Left lobe of liver (tissue), 2 donors: ENCODE measurements at places on chromosomes 16 and 17. TPM values are rescaled to one million over a fixed set of nuclear protein-coding genes. Genes with fewer than 3 reads are reported as not detected.

- DNase-seq = no peak
These were observed 1.8 kb downstream of the CACNG4 start for GRCh38 chr17:66966298-66966697.

GRCh38 chr16:50069060-50069459, 3.3 kb downstream of the HEATR3 start:
- no peak for DNase-seq

DNA sequence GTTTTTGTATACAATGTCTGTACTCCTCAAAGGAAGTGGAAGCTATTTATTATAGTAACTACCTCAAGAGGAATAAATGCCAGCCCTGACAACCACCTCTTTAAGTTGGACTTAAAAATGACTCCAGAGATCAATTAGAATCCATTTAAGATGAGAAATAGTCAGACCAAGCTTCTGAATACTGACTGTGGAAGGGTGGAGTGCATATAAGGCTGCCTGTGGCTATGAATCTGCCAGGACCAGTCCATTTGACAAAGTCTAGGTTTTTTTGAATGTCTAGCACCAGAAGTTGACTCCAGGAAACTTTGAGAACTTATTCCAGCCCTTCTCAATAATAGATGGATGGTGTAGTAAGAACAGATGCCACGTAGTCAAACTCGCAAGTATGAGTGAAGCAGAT, 15.0 kb downstream of the OGFOD1 start:
- no peak for DNase-seq

GRCh38 chr16:62597875-62598274, 561.6 kb upstream of the CDH8 start:
- DNase-seq = no peak

DNA sequence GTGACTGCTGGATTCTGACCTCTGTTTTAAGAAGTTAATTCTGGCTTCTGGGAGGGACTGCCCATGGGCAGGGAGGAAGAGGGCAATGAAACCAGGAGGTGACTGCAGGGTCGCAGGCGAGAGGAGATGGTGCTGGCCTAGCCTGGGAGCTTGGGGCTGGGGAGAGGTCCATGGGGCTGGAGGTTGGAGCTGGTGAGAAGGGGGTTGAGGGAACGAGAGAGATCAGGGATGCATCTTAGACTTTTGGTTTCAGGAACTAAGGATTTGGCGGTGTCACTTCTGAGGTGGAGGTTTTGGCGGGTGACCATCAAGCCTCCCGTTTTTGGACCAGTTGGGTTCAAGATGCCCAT, 64.6 kb downstream of the NKD1 start:
- DNase-seq = no peak

GRCh38 chr17:72984926-72985325, 107.6 kb downstream of the SLC39A11 start:
- no peak for DNase-seq

GRCh38 chr17:40150276-40150675, 9.9 kb downstream of the CASC3 start:
- DNase-seq = no peak

GRCh38 chr16:86245351-86245750, 265.0 kb upstream of the FOXF1 start:
- no peak for DNase-seq

DNA sequence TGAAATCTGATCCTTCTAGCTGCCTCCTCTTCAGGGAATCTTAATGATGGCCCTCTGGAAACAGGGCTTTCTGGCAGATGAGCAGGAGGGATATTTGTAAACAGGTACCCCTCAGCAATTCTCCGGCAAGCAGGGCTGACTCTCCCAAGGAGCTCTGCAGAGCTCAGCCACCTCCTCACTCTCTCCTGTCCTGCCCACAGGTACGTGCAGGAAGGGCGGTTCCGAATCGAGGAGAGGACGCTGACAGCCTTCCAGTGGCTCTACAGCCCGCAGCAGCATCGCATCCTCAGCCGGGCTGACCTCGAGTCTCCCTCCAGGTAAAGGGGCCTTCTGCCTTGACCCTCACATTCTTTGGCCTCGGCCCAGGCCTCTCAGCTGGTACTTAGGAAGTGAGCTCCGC, 20.7 kb upstream of the CCDC92B start:
- DNase-seq = no peak

DNA sequence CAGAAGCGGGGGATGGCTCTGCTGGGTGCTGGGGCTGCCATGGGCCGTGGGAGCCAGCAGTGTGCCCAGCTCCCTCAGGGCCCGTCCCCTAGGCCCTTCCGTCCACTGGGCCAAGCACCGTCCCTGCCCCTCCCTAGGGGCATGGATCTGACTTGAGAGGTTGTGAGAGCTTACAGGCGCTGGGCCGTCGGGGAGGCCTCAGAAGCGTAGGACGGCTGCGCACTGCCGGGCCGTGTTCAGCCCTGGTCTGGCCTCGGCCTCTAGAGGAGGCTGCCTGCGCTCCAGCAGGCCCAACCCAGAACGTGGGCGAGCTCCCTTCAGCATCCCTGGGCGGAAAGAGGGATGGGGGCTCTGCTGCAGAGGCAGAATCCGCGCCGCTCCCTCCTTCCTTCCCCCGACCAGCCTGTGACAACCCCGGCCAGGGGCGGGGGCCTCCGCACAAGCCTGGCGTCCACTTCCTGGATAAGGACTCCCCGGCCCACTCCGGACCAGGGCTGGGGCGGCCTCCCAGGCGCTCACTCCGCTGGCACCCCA, 685 bp upstream of the MPG start:
- no peak for DNase-seq

- no peak for DNase-seq
These were observed 1.6 kb upstream of the IL32 start for GRCh38 chr16:3063625-3064386.

DNA sequence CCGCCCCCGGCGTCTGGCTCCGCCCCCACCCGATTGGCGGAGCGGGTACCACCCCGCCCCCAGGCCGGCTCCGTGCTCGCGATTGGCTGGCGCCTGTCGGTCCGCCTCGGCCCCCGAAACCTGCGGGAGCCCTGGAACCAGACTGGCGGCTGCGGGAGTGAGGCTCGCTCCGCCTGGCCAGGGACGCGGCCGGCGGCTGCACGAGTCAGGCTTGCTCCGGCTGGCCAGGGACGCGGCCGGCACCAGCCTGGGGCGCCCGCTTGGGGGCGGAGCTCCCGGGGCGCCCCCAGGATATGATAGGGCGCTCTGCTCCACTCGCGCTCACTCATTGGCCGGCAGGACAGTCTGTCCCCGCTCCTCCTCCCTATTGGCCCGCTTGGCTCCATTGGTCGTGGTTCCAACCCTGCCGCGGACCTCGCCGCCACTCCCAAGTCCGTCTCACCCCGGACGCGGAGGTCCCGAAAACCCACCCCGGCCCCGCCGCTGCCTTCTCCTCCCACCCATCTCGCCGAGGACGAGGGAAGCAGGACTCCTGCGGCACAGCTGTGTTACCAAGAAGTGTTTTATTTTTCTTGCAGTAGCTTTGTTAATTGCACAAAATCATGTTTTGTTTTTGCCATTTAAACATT, 340 bp upstream of the ROGDI start:
- peak; percentile 93 for DNase-seq

DNA sequence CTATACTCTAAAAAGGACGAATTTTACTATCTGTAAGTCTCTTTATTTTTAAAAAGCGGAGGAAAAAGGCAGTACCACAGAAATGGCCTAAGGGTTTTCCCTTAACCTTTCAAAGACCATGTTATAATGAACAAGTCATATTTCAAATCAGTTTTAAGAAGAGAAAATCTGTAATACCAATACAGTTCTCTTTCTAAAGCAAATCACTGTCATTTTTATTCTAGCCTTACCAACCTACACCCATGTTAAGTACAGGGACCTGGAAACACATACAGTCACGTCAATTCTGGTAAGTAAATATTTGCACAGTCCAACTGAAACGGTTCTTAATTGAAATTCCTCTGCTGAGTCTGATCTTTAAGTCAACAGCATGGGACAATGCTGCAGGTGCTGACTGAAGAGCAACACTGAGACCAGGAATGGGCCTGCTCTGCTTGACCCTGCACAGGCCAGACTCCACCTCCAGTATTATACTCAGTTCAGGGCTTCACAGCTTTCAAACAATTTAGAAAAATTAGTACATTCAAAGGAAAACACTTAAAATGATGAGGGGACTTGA, 20.2 kb downstream of the MBTPS1 start:
- DNase-seq = no peak

GRCh38 chr16:85800321-85800669, 800 bp downstream of the COX4I1 start:
- no peak for DNase-seq

DNA sequence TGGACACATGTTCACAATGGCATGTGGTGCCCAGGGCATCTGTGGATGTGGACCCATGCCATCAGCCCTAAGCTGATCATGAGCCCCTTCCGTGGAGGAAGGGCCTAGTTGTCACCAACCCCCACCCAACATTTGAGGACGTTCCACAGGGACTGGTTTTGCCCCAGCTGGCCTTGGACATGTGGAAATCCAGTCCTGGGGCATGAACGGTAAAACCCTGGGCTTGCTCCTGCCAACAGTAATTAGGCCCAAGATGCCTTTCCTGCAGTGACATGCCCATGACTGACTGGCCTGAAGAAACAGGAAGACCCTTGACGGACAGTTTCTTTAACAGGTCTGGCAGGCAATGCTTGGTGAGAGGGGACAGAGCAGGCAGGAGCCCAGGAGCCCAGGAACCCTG, 7.7 kb downstream of the TNS4 start:
- no peak for DNase-seq

GRCh38 chr16:28009586-28010373, 53.7 kb downstream of the GSG1L start:
- no peak for DNase-seq

DNA sequence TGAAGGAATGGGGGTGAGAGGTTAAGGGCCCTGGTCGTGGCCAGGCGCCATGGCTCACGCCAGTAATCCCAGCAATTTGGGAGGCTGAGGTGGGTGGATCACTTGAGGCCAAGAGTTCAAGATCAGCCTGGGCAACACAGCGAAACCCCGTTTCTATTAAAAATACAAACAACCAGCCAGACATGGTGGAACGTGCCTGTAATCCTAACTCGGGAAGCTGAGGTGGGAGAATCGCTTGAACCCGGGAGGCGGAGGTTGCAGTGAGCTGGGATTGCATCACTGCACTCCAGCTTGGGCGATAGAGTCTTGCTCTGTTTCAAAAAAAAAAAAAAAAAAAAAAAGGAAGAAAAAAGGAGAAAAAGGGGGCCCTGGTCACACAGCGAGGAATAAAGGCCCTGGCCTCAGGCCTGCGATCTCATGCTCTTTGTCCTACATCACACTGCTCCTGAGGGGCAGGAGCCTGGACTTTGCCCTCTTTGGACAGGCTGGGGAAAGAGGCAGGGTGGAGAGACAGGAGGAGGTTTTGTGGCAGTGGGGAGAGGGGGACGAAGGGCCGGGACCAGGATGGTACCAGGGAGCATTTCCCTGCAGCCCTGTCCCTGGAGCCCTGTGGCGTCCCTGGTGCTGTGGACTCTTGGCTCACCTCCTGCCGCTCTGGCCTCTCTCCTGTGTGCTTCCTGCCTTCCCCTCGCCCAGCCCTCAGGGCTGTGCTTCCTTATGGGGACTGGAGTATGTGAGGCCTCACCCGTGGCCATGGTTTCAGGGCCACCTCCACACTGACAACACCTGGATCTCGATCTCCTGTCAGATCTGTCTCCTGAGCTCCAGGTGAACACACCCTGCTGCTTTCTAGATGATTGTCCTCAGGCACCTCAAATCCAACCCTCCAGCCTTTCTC, 19.7 kb upstream of the SLC25A19 start:
- DNase-seq = peak; percentile 82

DNA sequence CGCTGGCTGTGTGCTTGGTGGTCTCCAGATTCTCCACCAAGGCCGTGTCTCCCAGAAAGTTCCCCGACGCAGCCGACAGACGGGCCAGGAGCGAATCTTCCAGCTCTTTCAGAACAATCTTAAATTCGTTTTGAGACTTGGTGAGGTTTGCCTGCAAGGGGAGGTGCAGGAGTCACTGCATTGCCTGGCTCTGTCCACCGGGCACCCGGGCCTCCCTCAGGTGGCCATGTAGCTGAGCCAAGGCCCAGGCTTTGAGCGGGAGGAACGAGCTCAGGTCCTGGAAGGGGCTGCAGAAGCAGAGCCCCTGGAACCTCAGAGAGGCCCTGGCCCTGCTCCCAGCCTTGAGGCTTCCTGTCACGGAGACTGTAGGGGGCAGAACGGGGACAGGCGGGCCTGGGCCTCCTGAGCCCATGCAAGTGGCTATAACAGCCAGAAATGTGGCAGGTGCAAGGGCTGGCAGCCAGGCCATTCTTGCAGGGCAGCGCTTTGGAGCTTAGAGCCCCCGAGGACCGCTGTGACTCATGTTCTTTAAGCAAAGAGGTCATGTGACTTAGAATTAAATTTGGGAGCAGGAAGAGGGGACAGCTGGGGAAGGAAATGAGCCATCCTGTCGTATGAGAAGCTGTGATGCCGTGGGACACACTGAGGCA, 72.4 kb downstream of the PGS1 start:
- DNase-seq = no peak

GRCh38 chr17:49456183-49456965, 38.7 kb upstream of the NGFR start:
- DNase-seq = no peak

GRCh38 chr16:391885-392335, 5.1 kb upstream of the NME4 start:
- DNase-seq = peak; percentile 64

GRCh38 chr16:25228372-25228771, 11.6 kb downstream of the AQP8 start:
- no peak for DNase-seq

DNA sequence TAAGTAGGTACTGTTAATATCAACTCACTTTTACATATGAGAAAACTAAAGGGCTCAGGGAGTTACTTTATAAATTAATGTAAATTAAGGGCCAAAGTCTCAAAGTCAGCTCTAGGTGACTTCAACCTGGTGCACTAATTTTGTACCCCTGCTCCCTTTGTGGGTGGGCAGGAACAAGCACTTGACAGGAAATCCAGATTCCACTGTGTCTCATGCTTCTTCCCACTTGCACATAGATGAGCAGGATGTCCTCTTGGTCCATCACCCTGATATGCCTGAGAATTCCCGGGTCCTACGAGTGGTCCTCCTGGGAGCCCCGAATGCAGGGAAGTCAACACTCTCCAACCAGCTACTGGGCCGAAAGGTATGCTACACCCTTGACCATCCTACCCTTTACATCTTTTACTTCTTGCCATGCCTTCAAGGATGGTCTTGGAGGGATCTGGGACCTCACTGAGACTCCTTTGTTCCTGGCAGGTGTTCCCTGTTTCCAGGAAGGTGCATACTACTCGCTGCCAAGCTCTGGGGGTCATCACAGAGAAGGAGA, 1.3 kb downstream of the ERAL1 start:
- no peak for DNase-seq

GRCh38 chr17:75646638-75646992, 13.4 kb downstream of the SMIM5 start:
- DNase-seq = no peak

ABI3 gene
- 4.0 TPM for total RNA-seq

CA5A gene
- total RNA-seq = 35.7 TPM

TRIM65 gene
- 9.8 TPM for total RNA-seq

NAGS gene
- total RNA-seq = 51.3 TPM

TNRC6C gene
- 11.0 TPM for total RNA-seq

ZNF624 gene
- 0.60 TPM for total RNA-seq

CIBAR2 gene
- total RNA-seq = not detected

PARD6A gene
- total RNA-seq = 3.4 TPM

CRYBA1 gene
- total RNA-seq = not detected

SLC35G6 gene
- total RNA-seq = not detected

SLC38A7 gene
- total RNA-seq = 15.0 TPM

ADAD2 gene
- not detected for total RNA-seq

PYCARD gene
- 5.9 TPM for total RNA-seq

NUPR1 gene
- total RNA-seq = 92.6 TPM

ACE gene
- total RNA-seq = 1.0 TPM

CX3CL1 gene
- 13.8 TPM for total RNA-seq

ZNF750 gene
- total RNA-seq = 0.08 TPM

HSD11B2 gene
- total RNA-seq = 3.1 TPM

GCGR gene
- total RNA-seq = 109 TPM

HID1 gene
- 5.9 TPM for total RNA-seq

IRF8 gene
- 9.0 TPM for total RNA-seq
